ENCODE measurements at places on chromosomes 2 and 18. TPM values are rescaled to one million over a fixed set of nuclear protein-coding genes. Genes with fewer than 3 reads are reported as not detected.

Gene TM4SF20
- total RNA-seq = not detected

Gene RGPD8
- total RNA-seq = 16.3 TPM

Gene MITD1
- total RNA-seq = 30.9 TPM

Gene DYTN
- not detected for total RNA-seq

Gene DPP10
- total RNA-seq = not detected

Gene NLRC4
- not detected for total RNA-seq

Gene CLEC4F
- total RNA-seq = not detected

Gene LAMA1
- total RNA-seq = 0.32 TPM

Gene ZDBF2
- total RNA-seq = 11.4 TPM

Gene ALK
- not detected for total RNA-seq

Gene LRPPRC
- 69.8 TPM for total RNA-seq

Gene REG1A
- total RNA-seq = not detected

Gene SP3
- total RNA-seq = 70.5 TPM

Measured in epithelial cell of umbilical artery (primary cell).